ENCODE measurements at places on chromosomes 5 and 9.

- no peak for DNase-seq
Measured at GRCh38 chr5:22938362-22938761, 85.2 kb upstream of the CDH12 start.

GRCh38 chr9:115673599-115673998, 480.0 kb upstream of the PAPPA start:
- DNase-seq = no peak

- no peak for DNase-seq
Measured at GRCh38 chr9:111381006-111381405, 51.0 kb upstream of the OR2K2 start.

DNA sequence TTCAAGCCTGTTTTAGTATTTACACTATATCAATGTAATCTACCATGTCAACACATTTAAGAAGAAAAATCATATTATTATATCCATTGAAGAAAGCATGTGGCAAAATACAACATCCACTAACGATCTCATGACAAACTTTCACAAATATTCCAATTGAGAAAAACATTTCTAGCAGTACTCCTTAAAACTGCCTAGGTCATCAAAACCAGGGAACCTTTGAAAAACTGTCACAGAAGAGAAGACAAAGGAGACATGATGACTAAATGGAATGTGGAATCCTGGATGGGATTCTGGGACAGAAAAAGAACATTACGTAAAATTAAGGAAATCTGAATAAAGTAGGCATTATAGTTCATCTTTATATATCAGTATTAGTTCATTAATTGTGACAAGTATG, 1091.3 kb upstream of the CDH6 start:
- no peak for DNase-seq

DNA sequence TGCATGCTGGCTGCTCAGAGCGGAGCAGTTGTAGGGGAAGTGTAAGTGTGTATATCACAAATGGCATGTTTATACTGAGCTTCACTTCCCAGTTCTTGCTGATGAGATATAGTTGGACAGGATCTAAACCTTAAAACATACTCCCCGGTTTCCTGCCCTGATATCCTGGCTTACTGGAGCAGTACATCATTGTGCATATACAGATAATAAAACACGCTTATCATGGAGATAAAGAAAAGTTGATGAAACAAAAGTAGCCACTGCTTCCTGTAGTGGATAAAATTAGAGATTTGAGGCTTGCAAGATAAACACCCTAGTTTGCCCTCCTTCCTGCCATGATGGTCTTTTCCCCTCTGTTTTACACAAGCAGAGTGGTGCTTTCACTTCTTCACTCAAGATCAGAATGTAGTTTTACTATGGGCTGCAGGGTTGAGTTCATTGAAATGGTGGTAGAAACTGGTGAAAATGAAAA, 15.0 kb downstream of the NPR3 start:
- no peak for DNase-seq

- DNase-seq = no peak
Measured at GRCh38 chr9:138100711-138101350, 223.2 kb downstream of the CACNA1B start.

DNA sequence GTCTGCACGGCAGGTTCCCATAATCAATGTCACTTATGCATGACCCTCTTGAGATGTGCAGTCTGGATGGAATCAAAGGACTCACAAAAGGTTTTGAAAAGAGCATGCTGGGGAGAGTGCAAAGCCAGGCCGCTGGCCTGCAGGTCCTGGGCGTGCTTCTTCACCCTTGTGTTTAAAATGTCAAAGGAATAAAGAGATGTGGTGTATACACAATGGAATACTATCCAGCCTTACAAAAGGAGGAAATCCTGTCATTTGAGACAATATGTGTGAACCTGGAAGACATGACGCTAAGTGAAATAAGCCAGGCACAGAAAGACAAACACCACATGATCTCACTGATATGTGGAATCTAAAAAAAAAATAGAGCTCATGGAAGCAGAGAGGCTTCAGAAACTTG, 137.5 kb upstream of the PHYKPL start:
- DNase-seq = no peak

- no peak for DNase-seq
Measured at GRCh38 chr5:38420691-38421390, 135.6 kb downstream of the LIFR start.

- no peak for DNase-seq
Measured at GRCh38 chr5:96651948-96652753, 10.0 kb upstream of the CAST start.

DNA sequence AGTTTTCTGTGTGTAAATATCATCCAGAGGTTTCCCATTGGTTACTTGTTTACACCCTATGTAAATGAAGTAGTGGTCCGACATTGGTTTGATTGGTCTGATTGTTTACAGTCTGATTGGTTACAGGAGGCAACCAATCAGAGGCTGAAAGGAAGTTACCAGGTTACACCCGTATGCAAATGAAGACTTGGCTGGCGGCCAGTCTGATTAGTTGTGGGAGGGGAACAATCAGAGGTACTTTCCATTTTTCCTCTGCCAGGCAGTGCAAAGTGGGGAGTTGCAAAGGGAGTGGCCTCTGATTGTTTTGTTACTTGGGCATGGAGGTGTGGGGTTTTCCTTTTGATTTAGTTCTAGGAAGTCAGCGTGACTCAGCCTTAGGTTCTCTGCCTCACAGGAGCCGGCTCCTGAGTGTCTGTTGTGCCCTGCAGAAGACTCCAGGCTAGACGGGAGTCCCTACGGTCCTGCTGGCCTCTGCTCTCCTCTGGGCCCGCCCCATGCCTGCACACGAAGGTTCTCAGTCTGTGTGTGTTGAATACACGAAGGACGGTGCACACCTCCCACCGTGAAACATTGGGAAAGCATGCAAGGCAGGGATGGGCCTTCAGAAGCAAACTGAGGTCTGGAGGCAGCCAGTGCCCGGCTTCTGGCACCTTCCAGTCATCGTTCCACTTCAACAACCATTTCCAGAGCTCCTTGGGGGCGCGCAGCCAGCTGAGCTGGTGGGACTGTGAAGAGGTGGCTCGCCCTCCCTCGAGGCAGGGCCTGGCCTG, 42.9 kb downstream of the OLFM1 start:
- no peak for DNase-seq

- DNase-seq = no peak
Measured at GRCh38 chr9:130212543-130213297, 40.5 kb downstream of the NCS1 start.

GRCh38 chr9:8574846-8575245, 775.3 kb upstream of the DMAC1 start:
- DNase-seq = no peak

DNA sequence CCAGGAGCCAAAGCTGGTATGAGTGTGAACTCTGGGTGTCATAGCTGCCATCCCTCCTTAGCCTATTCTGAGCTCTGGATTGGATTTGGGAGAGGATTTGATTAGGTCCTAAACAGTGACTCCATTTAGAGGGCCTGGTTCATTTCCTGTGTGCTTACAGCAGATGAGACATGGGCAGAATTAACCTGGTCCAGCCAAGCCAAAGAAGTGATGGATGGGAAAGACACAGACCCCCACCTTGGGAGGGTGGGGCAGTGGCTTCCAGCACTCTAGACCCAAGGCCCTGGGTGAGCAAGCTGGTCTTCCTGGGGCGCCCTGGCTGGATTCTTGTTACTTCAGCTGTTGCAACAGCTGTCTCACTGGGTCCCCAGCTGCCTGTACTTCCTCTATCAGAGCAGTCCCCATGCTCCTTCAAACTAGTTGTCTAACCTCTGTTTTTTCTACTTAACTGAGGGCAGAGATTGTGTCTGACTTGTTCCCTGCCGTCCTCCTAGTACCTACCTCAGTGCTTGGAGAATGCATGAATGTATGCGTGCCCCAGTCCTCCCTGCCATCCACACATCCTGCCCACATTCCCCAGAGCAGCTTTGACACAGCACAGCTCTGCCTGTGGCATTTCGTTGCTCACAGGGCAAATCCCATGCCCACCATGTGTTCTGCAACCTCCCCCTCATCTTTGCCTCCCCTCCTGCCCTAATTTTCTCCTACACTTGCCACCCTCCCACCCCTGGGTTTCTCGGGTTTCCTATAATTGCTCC, 115.9 kb downstream of the RGS3 start:
- DNase-seq = no peak

DNA sequence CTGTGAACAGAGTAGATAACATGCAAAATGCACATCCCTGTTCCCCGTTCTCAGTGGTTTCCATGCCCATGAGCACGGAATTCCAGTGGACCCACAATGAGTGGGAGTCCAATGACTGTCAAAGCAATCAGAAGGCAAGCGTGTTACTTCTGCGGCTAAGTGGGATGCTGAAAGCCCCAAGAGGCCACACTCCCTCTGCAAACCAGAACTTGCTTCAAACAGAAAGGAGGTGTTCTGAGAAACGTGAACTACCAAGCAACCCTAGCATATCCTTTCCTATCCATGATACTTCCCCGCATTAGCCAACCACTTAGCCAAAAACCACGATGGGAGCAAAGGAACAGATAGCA, 21.7 kb upstream of the MVB12B start:
- no peak for DNase-seq

GRCh38 chr5:149257131-149257530, 14.5 kb upstream of the AFAP1L1 start:
- DNase-seq = no peak

DNA sequence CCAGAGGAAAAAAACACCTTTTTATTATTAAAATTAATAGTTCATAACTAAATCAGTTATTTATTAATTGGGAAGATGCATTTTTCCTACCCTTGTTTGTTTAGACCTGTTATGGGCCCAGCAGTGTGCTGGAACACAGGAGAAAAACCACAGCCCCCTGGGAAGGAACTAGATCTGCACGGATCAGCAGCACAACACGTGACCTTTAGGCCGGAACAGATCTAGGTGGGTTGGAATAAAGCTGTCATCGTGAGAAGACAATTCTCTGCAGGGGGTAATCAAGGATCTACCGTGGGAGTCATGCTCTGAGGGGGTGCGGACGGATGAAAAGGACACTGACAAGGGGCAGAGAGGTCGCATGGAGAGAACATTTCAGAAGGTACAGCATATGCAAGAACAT, 95.8 kb upstream of the SPATA31C2 start:
- no peak for DNase-seq

GRCh38 chr5:16992006-16992405, 55.9 kb upstream of the MYO10 start:
- no peak for DNase-seq

DNA sequence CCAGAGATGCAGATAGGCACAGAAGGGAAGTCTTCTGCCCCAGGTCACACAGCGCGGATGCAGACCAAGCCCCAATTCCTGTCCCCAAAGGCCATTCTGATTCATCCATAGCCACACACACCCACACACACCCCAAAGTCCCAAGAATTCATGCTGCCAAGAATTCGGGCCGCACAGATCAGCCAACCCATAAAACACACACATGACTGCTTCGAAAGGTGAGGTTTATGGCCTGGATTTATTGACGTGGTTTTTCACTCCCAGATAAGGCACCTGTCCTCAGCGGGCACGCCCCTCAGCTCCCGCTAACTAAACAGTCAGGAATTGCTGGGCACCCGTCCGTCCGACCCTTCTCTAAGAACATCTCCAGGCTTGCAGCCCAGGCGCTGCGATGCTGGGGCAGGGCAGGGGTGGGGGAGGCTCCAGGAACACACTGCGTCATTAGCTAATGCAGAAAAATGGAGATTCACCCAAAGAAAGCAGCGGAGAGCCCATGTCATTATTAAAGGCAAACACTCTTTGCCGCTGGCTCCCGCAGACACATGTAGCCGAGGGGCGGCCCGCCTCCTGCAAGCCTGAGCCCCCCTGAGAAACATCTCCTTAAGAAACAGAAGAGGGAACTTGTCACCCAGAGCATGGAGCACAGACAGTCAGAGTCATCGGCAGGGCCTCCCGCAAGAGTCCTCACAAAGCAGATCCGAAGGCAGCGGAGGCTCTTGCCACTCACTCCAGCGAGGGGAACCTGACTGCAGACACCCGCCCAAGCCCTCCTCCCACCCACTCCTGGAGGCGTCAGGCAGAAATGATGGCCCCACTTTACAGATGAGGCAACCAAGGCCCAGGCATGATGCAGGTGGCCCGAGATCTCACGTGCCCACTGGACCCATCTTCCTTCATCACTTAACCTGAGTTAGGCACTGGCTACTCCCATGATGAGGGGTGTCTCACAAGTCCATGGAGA, 19.9 kb downstream of the VAV2 start:
- DNase-seq = no peak

DNA sequence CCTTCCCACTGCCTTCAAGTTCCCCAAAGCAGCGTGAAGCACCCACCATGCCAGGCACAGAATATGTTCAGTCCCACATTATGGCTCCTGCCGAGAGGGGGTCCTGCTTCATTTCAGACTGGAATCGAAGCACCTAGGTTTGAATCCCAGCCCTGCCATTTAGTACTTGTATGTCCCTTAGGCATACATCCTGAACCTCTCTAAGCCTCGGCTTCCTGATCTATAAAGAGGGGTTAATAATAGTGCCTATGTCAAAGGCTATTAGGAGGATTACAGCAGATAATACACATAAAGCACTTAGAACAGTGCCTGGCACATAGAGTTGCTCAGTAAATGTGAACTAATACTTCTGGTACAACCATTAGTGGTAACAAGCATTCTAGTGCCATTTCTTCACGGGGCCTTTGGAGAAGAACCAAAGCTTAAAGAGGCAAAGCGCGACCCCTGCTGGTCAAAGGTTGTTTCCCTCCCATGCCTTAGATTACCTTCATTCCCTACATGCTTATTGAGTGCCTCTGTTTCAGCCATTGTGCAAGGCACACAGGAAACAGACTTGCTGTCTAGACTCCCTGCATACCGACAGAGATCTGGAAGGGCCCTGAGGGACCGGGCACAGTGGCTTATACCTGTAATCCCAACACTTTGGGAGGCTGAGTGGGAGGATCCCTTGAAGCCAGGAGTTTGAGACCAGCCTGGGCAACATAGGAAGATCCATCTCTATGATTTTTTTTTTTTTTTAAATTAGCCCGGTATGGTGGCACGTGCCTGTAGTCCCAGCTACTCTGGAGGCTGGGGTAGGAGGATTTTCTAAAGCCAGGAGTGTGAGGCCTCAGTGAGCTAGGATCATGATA, 98.3 kb downstream of the PPARGC1B start:
- peak; percentile 73 for DNase-seq

- no peak for DNase-seq
Measured at GRCh38 chr5:17150531-17150930, 66.9 kb upstream of the BASP1 start.

- no peak for DNase-seq
Measured at GRCh38 chr5:65902104-65902503, 24.3 kb upstream of the ERBIN start.

DNA sequence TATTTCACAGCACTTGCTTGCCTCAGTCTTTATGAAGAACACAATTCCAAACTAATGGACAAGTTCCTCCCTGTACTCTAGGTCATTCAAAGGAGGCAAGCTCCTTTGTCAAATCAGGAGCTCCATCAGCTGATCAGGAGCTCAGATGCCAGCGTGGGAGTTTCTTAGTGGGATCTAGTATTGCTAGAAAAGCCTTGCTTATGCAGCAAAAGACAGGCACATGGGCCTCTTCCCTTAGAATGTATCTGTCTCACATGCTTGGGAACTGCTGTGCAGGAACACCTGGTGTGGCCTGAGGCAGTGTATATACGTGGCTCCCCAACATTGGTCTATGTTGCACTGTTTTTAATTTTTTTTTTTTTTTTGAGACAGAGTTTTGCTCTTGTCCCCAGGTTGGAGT, 21.4 kb upstream of the HAVCR1 start:
- no peak for DNase-seq
